ENCODE measurements at places on chromosomes 2 and 18.

- no peak for DNase-seq
Observed at GRCh38 chr18:21684731-21685130, 19.8 kb downstream of the ABHD3 start.

- no peak for DNase-seq
Observed at GRCh38 chr2:234826681-234827080, 125.1 kb upstream of the SH3BP4 start.

- DNase-seq = no peak
Observed at GRCh38 chr18:11859903-11860407, 8.7 kb downstream of the CHMP1B start.

GRCh38 chr18:61929881-61930640 lies 37.3 kb upstream of the RNF152 start:
- DNase-seq = no peak

GRCh38 chr2:146701183-146701582 lies 1143.6 kb upstream of the ACVR2A start:
- no peak for DNase-seq

DNA sequence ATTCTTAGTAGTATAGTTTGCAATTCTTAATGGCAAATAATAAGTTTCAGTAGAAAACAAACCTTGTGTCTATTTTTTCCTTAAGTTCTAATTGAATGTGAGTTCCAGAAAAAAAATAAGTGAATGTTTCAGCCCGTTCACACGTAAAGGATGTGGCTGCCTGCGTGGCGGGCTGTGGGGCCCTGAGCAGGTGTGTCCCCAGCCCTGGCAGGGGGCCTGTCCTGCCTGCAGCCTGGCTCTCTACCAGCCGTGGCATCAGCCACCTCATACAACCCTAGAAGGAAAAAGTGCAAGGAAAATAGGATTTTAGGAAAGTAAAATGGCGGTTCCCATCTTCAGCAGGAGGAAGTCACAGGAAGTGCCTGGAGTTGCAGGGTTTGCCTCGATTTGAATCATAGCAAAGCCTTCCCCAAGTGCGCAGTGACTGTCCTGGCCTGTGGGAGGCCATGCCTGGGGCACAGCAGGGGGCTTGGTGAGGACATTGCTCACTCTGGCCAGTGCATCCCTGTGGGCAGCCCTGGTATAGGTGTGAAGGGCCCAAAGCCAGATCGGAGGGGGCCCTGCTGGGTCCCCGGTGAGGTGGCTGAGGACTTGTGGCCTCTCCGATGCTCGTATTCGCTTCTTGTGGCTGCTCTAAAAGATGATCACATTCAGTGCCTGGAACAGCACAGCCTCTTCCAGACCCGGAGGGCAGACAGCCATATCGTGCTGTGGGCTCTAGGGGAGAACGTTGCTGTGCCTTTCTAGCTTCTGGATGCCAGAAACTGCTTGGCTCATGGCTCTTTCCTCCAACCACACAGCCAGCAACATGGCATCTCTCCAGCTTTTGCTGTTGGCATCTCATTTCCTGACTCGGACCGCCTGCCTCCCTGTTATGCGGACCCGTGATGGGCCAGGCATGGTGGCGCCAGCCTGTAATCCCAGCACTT lies 12.6 kb downstream of the DTYMK start:
- DNase-seq = no peak

DNA sequence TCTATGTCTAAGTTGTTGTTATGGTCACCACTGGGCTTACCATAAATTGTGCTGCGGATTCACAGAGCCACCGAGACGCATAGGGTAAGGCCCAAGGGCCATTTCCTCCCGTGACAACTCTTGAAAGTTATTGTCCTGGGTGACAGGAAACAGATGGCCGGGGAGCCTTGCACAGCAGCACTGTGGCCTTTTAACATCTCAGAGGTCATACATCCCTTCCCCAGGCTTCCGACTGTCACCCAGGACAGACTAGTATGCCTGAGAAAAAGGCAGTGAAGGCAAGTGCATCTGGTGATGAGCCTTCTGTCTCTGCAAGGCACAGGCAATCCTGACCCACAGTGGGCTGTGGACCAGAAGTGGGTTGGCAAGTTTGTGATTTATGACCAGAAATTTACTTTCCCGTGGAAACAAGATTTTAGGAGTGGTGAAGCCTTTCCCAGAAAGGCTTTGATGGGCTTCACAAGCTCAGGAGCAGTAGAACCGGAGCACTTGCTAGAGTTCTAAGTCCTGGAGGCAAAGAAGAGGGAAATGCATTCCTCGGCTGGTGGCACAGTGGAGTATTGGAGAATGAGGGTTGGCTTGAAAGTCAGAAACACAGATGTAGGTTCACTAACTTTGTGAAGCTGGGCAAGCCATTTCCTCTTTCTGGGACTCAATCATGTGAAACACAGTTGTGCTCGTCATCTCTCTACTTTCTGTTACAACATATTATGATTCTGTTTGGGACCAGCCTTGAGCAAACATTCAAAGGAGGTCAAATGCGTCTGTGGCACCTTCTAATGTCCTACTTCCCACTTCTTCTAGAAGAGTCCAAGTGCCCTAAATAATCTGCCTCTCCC lies 2.0 kb upstream of the CAPN14 start:
- no peak for DNase-seq

DNA sequence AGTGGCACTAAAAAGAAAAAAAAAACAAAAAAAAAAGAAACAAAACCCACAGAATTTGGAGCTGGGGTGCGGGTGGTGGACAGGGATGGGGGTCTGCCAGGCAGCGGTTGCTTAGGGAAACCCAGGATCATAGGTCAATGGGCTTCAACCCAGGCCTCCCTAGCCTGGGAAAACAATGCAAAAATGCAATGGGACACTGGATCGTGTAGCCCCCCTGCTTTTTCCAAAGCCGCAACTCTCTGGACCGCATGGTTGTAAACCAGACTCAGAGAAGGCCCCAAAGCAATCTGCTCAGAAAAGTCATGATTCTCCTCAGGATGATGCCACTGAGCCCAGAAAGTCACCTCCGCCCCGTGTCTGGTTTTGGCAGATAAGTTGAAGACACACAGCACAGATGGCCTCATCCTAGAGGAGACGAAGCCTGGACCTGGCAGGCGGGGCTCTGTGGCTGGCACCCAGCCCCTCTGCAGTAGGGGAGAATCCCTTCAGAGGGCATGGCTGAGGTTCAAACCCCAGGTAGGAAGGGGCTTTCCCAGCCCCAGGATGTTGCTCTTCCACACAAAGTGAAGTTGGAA lies 5.1 kb downstream of the DLX2 start:
- no peak for DNase-seq

GRCh38 chr2:24540011-24540477 lies 49.0 kb downstream of the NCOA1 start:
- DNase-seq = no peak

DNA sequence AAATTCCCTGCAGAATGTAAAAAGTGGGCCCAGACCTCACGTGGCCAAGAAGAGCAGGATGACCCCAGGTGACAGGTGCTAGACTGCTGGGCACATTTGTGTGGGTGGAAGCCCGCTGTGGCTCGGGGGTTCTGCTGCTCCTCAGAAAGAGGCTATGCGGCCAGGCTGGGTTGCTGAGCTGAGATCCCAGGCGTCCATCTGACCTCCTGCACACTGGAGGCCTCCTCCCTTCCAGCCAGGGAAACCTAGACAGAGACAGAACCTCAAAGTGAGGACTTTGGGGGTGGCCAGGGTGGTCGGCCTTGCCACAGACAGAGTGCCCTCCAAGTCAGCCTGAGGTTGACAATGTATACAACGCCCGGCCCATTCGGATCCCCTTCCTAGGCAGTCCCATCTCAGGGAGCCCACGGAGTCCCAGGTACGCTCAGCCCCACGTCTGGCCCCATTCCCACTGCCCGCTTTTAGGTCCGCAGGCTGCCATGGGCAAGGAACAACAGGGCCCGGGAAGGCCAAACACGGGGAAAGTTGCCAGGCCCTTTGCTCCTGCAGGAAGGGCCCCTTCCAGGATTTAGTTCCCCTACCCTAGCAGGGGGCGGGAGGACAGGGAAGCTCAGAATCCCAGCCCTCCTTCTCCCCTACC lies 75.6 kb downstream of the KIAA2012 start:
- no peak for DNase-seq

- no peak for DNase-seq
Observed at GRCh38 chr2:7744827-7745226, 827.6 kb downstream of the RNF144A start.

- no peak for DNase-seq
Observed at GRCh38 chr2:226771067-226771466, 28.6 kb downstream of the IRS1 start.

DNA sequence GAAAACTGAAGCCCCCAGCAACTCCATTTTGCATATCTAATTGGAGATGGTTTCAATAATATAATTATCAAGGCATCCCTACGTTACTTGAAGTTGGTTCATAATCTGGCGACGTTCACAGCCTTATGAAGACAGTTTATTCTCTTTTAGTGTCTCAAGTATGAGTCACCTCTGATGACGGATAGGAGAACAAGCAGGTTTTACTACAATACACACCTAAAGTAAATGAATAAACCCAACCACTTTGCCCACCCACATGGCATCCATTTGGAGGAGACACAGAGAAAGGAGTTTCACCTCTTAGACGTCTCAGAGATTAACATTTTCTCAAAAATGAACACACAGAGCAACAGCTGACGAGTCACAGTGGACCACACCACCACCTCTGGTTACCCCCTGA lies 40.8 kb downstream of the BCL11A start:
- no peak for DNase-seq

DNA sequence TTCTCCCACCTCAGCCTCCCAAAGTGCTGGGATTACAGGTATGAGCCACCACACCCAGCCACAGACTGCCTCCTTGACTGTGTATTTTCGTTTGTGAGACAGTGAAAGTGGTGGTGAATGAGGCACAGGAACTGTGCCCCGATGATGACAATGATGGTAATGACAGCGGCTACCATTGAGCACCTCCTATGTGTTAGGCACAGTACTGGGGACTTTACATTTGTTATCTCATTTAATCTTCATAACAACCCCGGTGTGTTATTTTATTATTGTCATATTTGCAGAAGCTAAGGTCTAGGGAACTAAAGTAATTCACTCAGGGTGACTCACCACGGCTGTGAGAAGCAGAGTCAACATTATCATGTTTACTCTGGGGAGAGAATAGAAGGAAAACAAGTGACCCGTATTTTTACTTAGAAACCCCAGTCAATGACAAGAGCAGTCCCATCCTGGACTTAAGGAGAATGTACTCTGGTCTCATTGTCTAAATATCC lies 77.6 kb upstream of the ALPP start:
- no peak for DNase-seq

- DNase-seq = no peak
Observed at GRCh38 chr18:51194604-51195003, 2.9 kb downstream of the MEX3C start.

DNA sequence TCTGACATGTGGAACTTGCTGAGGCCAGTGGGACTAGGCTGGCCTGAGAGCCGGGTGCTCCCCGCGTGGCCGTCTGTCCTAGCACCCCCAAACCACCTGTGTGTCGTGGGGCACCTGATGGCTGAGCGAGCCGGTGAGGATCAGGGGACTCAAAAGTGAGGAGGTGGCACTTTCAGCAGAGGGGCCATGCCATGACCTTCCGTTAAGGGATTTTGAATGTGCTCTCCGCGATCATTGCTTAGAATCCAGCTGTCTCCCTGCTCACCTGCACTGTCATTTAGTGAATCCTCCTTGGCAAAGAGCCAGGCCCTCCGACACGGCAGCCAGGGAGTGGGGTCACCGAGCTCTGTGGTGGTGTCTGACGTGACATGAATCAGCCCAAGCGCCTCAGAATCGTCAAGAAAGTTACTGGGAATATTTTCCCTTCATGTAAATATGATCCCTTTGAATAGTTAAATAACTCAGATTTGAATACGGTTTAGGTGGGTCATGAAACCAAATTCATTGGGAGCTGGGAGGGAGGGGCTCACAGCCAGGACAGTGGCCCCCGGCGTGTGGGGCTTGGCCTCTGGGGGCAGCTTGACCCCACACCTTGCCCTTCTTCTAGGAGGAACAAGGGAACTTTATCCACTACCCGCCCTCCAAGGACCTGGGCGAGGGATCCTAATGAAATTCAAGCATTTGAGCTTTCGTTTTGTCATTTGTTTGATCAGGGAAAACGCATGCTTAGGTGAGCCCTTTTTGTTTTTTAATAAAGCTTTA lies 9.5 kb downstream of the NFATC1 start:
- DNase-seq = no peak

DNA sequence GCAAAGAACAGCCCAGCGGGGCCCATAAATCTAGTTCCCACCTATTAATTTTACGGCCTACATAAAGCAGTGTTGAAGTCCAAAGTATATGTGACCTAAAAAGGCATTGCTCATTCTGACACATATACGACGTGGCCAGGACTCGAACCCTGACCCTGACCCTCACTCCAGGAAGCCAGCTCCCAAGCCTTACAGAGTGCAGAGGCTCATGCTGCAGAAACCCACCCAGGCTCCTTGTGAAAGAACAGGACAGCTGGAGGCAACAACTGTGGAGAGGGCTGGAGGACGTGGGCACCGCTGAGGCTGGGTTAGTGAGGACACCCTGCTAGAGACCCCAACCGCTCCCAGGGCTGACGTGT lies 221.6 kb downstream of the CYP26B1 start:
- no peak for DNase-seq

DNA sequence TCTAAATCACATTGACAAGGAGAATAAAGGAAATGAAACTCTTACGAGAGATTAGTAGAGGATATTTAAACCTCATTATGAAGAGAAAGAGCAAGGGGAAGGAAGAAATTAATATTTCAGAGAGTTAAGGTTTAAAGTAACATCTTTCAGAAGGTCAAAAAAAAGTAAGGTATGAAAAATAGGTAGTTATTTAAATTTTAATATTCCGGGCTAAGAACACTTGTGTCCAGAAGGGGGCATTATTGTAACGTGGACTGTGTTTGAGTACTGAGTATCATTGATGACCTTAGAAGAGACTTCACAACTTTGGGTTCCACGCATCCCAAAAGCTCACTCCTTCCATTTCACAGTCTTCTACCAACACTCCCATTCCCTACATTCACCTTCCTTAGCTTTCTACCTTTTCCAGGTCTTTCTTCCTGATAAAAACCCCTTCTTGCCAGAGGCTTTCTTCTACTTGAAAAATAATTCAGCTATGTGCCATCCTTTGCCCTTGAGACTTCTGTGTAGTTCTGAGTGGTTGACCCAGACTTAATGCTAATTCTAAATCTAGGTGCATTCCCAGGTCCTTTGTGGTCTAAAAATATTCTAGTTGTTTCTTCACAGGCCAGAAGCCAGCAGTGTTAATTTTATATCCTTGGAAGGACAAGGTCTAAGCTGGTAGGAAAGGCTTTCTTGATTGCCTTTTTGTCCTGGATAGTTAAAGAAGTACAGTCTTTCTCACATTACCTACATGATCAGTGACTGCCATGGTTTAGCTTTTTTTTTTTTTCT lies 16.5 kb downstream of the DYNC1I2 start:
- no peak for DNase-seq

DNA sequence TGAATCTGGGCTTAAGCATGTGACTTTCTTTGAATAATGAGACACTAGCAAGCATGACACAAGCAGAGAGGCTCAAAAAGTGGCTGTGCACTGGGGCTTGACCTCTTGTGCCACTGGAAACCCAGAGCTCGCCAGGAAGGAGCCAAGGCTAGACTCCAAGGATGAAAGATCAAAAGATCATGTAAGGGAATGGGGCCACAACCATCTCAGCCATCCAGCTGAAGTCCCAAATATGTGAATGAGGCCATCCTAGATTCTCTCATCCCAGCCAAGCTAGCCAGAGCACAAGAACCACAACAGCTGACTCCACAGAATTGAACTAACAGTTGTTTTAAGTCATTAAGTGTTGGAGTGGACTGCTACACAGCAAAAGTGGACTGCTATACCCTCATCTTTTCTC lies 288.1 kb downstream of the CCDC178 start:
- DNase-seq = no peak

All from Panc1 (cell line).